Tongue (tissue), 3 donors: ENCODE measurements at places on chromosomes 12 and 14. TPM values are rescaled to one million over a fixed set of nuclear protein-coding genes. Genes with fewer than 3 reads are reported as not detected.
A peak's percentile ranks its signal among the peaks of the same experiment; 100 is the strongest.

- no peak for DNase-seq
Measured at GRCh38 chr12:1878214-1878613, 40.2 kb downstream of the CACNA2D4 start.

- peak; percentile 73 for DNase-seq
Measured at GRCh38 chr12:55718015-55718414, 2.2 kb downstream of the BLOC1S1 start.

- peak; percentile 43 for DNase-seq
Measured at GRCh38 chr12:6899837-6900519, 4.6 kb upstream of the LRRC23 start.

DNA sequence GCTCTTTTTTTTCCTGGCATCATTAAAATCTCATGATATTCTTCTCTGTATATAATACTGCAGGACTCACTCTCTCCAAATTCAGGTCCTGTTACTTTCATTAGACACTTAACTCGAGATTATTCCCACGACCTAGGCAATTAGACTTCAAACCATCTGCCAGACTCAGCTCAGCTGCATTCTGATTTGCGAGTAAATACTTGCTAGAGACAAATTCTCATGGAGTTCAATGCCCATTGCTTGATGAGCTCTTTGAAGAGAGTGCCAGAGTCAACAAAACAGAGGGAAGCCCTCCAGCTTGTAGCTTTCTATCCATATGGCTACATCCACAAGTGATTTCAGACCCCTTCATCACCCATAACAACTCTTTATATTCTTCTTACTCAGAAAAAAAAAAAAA is 88.3 kb downstream of the GTF2A1 start:
- peak; percentile 12 for DNase-seq

DNA sequence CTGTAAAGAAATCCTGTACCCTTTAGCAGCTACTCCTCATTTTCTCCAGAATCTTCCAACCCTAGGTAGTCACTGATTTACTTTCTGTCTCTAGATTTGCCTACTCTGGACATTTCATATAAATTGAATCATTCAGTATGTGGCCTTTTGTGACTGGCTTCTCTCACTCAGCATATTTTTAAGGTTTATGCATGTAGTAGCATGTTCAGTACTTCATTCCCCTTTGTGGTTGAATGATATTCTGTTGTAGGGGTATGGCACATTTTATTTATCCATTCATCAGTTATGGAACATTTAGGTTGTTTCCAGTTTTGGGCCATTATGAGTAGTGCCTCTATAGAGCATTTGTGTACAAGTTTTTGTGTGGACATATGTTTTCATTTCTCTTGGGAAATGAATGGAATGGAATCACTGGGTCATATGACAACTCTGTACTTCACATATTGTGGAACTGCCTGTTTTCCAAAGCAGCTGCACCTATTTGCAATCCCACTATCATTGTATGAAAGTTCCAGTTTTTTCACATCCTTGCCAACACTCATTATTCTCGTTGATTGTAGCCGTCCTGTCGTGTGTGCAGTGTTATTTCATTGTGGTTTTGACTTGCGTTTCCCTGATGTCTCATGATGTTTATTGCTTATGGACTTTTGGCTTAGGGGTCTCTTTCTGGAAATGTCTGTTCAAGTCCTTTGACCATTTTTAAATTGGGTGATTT is 57.2 kb downstream of the ATF7IP start:
- DNase-seq: no peak

CLEC9A gene
- total RNA-seq: 0.82 TPM

DNA sequence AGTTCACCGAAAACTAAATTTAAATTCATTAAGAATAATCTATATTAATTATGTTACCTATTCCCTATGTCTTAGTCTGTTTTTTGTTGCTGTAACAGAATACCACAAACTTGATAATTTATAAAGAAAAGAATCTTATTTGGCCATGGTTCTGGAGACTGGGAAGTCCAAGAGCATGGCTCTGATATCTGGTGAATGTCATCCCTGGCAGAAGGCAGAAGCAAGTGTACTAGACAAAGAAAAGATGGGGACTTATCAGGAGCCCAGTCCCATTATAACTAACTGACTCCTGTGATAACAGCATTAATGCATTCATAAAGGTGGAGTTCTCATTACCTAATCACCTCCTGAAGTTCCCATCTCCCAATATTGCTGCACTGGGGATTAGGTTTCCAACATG is 33.3 kb upstream of the BCAT1 start:
- no peak for DNase-seq

PLBD2 gene
- total RNA-seq: 17.4 TPM

BCL2L14 gene
- total RNA-seq: not detected

CYP46A1 gene
- 3.1 TPM for total RNA-seq

SIX6 gene
- not detected for total RNA-seq

ENDOU gene
- 16.4 TPM for total RNA-seq
